Left forelimb (tissue), 1 donor: ENCODE measurements at places on chromosomes 3 and 15.
A peak's percentile ranks its signal among the peaks of the same experiment; 100 is the strongest.

DNA sequence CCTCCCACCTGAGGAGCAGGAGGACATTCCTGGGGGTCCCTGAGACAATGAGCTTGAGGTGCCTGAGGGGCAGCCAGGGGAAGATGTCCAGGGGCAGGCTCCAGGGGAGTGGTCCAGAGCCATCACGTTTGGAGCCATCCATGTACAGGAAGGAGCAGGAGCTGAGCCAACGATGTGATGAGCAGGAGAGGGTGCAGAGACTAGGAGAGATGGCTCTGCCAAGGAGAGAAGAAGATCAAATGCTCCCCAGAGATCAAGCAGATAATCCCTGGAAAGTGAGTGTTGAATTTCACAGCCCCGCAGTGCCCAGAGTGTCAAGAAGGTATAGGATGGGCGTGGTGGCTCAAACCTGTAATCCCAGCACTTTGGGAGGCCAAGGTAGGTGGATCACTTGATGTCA lies 97.8 kb upstream of the HERC1 start:
- DNase-seq, result peak; percentile 15

GRCh38 chr15:70475921-70476320 lies 287.4 kb downstream of the UACA start:
- DNase-seq, result no peak

- DNase-seq, result no peak
These were observed 965 bp downstream of the FLNB start for GRCh38 chr3:58009026-58009748.

GRCh38 chr3:19146685-19147650 lies 1.3 kb upstream of the KCNH8 start:
- DNase-seq, result peak; percentile 82

DNA sequence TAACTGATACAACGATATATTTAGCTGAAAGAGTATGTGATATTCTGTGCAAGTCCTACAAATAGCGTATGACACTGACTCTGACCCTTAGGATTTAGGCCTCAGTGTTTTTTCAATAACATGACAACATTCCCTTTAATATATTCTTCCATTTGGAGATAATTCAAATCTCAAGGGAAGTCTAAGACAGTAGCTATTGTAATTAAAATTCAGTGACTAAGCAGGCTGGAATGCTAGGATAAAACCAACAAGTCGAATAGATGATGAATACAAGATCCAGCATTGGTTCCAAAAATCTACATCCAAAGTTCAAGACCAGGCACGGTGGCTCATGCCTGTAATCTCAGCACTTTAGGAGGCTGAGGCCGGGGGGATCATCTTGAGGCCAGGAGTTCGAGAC lies 56.2 kb downstream of the QTRT2 start:
- DNase-seq, result no peak

DNA sequence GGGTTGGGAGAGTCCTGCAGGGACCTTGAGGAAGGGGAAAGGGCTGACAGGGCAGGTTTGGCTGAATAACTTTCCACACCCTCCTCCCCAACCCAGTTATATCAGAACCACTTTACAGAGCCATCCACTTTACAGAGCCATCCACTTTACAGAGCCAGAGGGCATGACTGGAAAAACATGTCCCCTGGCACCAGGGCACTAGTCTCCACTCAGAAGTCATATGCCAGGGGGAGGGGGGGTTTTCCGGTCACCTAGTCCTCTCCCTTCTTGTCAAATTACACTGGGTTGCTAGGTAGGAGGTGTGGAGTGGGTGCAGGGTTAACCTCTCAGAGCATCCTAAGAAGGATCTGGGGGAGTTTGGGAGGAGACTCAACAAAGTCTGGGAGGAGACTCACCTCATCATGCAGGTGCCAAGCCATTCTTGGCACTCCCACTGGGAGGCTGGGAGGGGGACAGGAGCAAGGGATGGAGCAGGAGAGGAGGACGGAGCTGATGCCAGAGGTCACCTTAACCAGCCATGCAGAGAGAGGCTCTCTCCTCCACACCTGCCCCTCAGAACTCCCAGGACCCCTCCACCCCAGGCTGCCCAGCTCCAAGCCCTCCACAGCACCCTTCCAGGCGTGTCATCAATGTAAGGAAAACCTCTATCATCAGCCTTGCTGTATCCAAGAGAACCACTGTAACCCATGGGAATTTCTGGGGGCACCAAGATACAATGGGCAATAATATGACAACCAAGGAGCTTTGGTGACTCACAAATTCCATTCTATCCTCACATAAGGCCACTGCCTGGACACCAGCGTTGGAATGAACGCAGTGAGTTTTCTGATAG lies 1.7 kb downstream of the LRRC2 start:
- DNase-seq, result no peak

DNA sequence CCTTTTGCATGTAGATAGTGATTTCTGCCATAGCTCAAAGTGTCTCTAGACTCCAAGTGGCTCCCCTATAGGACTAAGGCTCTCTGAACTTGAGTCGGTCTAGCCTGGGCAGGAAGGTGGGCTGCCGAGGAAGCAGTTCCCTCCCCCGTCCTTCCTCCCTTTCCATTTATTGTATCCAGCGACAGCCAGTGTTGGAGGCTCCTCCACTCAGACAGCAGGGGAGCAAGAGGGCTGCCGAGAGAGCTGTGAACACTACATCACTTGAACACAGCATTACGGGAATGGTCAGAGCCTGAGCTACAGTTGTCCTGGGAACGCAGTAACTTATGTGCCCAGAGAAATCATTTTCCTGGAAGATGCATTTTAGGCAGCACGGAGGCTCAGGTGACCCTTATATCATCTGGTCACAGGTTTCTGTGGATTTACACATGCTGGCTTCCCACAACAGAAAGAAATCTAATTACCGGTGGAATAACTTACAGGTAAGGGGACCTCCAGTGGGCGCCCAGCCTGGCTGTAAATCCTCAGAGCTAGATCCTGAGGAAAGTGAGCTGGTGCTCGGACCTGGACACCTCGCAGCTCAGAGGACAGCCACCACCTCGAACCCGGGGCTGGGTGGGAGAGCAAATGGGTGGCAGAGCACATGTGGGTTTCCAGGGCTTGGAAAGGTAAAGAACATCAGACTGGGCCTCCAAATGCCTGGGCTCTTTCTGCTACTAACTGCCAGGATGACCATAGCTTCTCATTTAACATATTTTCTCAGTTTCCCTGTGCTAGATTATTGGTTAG lies 197.1 kb downstream of the UACA start:
- DNase-seq, result no peak

DNA sequence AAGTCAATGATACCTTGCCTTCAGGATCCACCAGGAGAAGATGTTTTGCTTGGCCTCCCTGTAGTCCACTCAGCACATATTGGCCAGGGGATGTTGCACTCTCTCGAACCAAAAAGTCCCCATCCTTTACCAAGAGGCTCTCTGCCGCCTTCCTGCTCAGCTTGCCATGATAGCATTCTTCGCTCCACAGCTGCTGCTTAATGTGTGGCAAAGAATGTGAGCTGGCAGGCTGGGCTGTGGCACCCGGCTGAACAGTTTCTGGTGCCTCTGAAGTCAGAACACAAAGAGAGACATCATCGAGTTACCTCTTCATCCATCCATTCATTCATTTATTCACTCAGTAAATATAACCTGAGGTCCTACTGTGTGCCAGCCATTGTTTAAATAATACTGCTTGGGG lies 23.9 kb upstream of the CEP152 start:
- no peak for DNase-seq

DNA sequence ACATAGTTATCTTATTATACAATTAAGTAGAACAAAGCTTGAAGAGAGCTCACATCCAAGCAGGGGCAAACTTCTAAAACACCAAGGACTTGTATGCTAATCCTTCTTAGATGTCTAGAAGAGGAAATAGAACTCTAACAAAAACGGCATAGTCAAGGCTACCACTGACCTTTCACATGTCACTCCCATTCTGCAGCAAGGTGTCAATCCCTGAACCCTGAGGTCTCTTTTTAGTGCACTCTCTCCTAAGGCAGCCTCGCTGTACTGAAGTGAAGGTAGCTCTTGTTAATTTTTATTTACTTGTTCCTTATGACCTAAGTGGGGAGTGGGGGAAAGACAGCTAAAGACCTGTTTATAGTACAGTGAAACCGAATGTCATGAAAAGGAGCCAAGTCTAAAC lies 506.5 kb downstream of the FOXP1 start:
- no peak for DNase-seq

GRCh38 chr15:46386356-46386755 lies 751.5 kb downstream of the SQOR start:
- no peak for DNase-seq

DNA sequence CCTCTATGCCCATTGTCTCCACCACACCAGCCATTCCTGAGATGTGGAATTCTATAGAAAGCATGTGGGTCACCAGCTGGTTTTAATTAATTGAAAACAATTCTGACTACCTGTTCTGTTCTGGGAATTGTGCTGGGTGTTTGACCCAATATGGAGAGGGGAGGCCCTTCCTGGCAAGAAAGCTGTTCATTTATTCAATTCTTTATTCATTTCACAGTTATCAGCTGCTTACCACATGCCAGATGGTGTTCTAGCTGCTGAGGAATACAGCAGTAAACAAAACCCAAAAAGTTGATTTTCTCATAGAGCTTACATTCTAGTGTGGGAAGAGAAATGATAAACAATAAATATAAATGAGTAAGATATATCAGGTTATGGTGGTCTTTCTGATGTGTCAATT lies 296.1 kb upstream of the RASGRP1 start:
- DNase-seq, result no peak

- DNase-seq, result no peak
These were observed 11.5 kb upstream of the RTP1 start for GRCh38 chr3:187185759-187186158.

DNA sequence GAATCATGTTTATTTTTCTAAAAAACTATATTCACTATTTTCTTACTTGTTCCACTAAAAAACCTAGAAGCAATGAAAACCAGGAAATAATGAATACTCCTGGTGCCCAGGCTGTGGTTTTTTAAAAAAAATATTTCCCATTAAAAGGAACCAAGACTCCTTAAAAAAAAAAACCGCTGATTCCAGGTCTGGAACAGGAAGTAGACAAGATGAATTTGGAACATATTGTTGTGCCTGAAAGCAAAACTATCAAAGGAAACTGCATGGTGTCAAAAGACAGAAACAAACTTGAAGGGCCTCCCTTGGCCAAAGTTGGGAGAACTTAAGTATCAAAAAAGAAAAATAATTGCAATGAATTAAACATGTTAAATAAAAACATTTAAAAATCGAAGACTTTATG lies 245.3 kb upstream of the P2RY1 start:
- DNase-seq, result no peak

DNA sequence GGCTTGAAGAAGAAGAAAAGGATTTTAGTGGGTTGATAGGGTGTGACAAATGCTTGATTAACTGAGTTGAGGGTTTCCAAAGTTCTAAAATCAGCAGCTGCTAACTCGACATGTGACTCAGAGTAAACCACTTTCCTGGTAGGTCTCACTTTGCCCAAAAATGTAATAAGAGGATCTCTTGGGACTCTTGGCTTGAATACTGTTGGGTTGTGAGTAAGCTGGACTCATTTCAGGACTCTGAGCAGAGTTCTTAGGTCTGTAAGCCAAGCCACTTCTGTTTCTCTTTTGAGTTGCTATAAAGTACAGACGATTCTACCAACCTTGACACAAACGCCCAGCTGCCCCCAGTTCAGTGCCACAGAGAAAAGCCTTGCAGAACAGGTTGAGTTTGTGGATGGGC lies 241.1 kb downstream of the ZNF621 start:
- DNase-seq, result no peak

DNA sequence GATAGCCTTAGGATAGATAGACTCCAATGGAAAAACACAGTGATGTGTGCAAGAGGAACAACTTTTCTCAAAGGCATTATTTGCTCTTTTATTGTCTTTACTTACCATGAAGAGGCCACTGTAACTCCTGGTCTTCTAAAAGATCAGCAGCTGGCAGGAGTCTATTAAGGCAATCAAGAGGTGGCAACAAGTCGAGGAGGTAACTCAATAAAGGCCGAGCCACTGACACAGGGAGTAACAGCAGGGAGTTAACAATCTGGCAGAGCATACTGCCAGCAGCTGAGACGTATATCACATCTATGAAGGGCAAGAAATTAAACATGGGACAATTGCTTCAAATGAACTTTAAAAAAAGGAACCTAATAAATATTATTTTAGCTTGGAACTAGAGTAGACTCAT lies 106.2 kb downstream of the HERC1 start:
- no peak for DNase-seq

GRCh38 chr3:96863129-96863740 lies 48.8 kb downstream of the EPHA6 start:
- DNase-seq, result no peak

DNA sequence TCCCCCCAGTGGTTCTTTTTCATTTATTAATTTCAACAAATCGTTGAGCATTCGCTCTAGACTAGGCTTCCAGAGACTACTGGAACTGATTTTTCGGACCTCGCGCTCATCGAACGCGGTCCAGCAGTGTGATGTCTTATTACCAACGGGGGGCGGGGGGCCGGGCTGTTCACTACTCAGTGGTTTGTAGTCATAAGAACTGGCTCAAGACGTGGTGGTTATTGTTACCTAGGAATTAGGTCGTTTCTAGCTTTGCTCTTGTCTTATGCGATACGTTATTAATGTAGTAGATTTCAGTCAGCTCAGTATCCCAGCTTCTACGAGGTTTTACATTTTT lies 858 bp downstream of the RBM5 start:
- DNase-seq, result no peak

DNA sequence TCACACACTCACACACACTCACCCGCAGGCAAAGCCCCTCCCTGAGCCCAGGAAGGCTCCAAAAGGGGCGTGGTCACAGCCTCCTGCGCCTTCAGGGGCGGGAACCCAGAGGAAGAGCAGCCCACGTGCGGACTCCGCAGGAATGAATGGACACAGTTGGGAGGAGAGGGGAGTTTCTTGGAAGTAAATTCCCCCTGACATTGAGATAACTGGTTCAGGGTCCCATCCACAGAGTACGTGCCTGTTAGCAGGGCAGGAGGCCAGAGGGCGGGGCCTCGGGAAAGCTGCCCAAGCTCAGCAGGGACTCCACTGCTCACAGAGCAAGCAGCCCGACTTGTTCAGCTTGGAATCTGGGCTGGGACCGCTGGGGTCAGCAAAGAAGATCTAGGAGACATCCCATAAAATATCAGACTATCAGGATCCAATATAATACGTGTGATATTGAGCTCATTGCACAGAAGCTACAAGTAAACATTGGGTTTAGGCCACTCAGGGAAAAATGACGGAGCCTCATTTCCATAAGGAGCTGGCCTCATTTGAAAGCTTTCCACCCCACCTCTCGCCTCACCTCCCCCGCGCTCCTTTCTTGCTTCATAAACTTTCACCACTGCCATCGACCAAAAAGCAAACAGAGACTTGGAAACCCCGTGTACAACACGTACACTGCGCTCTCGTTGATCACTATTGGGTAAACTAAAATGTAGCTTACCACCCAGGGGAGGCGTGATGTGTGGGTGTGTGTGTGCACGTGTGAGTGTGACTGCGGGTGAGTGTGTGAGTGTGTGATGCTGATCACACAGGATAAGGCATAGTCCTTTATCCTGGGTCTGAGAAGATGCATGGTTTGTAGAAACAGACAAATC lies 36.0 kb downstream of the TM2D3 start:
- no peak for DNase-seq
